ENCODE measurements at places on chromosomes 13 and 19.
A peak's percentile ranks its signal among the peaks of the same experiment; 100 is the strongest.

DNA sequence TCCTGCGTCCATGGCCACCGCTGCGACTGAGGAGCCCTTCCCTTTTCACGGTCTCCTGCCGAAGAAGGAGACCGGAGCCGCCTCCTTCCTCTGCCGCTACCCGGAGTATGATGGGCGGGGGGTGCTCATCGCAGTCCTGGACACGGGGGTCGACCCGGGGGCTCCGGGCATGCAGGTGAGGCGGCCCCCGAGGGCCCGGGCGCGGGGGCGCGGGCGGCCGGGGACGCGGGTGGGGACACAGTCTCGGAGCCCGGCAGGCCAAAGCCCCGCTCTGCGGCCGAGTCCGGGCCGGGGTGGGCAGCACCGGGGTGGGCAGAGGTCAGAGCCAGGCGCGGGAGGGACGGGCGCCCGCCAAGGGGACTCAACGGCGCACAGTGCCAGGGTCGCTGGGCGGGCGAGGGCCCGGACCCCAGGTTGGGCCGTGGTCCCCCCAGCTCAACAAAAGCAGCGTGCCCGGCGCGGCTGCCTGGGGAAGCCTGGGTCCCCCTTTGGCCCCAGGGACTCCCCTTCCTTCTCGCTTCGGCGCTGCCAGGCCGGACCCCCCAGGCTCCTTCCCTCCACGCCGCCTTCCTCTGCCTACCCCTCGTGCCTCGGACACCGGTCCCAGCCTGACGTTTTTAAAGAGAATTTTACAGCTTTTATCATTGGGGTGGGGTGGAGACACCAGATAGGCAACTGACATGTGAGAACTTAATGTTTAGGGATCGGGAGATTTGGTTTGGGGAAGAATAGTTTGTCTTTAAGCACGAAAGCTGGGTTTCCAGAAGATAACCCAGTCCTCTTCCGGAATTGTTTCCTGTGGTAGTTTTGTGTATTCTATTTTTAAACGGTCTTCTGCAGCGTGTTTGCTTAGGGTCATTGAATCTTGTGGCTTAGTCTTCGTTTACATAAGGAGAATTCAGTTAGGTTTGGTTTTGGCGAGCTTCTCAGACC, 509 bp downstream of the TPP2 start:
- no peak for DNase-seq

DNA sequence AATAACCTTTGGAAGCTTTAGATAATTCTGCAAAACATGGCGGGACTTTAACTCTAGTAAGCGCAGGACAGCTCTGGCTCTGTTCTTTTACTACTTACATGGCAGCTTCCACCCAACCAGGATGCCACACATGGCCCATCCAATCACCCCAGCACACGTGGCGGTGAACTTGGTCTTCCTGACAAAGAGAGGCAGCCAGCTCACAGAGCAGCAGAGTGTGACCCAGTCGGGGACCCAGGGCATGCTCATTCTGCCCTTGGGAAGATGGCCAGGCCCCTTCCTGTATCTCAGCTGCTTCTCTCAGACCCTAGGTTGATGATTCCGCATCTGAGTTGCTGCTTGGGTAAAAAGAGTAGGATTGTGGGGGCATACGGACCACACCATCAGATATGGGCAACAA, 172.1 kb downstream of the USP12 start:
- DNase-seq = no peak

GRCh38 chr13:113536461-113537110, 46.1 kb upstream of the DCUN1D2 start:
- DNase-seq = no peak

DNA sequence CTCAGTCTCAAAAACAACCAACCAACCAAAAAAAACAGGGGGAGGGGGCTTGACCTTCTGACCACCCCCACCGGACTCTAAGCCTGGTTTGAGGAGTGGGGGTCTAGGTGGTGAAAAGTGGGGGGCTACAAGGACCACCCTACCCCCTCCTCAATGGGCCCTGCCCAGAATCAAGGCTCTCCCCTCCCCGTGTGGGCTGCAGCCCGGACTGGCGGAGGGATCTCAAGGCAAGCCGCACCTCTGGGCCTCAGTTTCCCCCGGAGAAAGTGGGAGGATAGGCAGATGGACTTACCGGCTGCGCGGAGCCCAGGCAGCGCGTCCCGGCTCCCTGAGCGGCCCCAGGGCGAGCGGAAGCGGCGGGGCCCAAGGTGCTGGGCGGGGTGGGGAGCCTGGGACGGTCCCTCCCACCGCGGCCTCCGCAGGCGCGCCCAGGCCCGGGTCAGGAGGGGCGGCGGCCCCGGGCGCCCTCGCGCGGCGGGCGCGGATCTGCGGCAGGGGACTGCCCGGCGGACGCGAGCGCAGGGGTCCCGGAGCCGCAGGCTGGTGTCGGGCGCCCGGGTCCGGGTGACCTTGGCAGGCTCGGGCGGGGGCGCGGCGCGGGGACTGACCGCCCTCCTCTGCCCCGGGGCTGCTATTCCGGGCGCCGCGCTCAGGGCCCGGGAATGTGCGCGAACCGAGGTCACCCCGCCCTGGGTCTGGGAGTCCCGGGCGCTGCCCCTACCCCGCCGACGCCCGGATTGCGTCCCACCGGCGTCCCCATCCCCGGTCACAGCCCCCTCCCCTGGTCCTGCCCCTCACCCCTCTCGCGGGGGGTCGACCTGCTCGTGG, at the start of gene ADAMTSL5:
Gene ADAMTSL5 (minus strand): TSS at position 349 of the 828 bp plus-strand sequence. CDS start 2,076 bp downstream, outside the sequence.
- DNase-seq = no peak

DNA sequence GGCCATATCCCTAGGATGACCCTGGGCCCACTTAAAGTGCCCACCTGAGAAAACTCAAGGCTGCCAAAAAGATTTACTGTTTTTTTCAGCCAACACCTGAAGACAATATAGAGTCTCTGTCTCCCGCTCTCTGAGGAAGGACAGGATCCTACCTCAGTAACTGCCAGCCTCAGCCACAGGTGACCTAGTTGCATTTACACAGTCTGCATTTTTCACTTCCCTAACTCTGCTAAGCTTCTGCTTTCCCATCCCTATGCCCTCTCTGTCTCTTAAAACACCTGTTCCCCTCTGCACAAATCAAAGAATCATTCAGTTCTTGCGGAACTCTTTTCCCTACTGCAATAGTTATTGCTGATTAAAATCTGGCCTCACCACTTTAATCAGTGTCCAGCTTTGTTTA, 609.5 kb downstream of the UQCRFS1 start:
- no peak for DNase-seq

DNA sequence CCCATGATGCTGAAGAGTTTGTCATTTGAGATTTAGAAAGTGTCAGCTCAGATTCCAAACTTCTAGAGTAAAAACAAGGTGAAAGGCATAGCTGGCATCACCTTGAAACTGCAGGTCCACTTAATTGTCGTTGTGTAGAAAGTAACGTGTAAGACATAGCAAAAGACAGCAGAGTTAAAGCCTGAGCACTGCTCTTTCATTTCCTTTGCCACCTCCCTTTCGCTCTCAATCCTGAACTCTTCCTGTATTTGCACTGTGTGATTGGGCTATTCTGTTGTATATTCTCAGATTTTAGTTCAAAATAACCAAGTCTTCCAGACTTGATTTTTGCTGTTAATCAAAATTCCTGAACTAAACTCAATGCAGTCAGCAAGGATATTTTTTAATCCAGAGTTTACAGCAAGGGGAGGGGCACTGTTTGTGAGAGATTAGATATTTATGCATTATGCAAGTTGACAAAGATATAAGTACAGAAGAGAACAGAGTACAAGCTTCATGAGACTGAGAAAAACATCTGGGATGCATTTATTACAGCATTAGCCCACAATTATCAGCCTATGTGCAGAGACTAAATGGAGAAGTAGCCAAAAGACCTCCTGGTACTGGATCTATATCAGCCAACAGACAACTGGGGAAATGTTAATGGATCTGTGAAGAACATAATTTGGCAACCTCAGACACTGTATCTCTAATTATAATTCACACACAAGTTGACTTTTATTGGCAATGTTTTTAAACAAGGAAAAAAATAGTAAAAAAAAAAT, 328.6 kb downstream of the SUCLA2 start:
- peak; percentile 54 for DNase-seq

DNA sequence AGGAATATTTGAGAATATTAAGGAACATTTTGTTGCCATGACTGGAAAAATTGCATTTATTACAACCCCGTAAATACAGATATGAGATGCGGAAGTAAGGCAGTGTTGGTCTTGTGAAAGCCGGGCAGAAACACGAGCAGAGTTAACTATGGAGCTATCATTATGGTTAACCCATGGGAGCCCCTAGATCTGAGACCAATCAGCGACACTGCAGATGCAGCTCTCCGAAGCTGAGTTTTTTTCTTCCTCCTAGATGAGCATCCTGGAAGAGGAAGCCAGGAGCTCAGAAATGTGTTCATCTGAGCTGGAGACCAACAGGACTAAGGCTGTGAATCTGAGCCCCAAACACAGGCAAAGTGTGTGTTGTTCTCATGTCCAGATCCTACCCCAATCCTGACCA, 123.0 kb upstream of the KL start:
- DNase-seq = no peak

DNA sequence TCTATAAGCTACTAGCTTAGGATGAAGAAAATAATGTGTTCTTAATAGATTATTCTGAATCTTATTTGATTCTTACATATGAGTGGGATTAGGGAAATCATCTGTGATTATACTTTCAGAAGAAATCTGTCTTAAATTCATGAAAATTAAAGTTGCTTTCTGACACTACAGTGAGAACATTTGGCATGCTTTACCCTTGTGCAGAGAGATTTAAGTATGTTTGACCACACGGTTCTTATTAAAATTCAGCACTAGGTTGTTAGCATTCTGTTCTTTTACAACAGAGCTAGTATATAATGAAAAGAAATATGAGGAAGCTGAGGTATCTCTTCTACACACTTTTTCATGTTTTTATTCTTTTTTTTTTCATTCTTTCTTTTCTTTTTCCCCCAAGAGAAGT, 2723.9 kb downstream of the PCDH9 start:
- no peak for DNase-seq

GRCh38 chr13:77729502-77730221, 32.2 kb downstream of the SLAIN1 start:
- no peak for DNase-seq

- no peak for DNase-seq
These were observed 207.9 kb downstream of the TM9SF2 start for GRCh38 chr13:99709134-99709533.

- no peak for DNase-seq
These were observed 110.1 kb upstream of the RXFP2 start for GRCh38 chr13:31629085-31629780.

GRCh38 chr19:1942078-1942933, 1.3 kb downstream of the CSNK1G2 start:
- no peak for DNase-seq

DNA sequence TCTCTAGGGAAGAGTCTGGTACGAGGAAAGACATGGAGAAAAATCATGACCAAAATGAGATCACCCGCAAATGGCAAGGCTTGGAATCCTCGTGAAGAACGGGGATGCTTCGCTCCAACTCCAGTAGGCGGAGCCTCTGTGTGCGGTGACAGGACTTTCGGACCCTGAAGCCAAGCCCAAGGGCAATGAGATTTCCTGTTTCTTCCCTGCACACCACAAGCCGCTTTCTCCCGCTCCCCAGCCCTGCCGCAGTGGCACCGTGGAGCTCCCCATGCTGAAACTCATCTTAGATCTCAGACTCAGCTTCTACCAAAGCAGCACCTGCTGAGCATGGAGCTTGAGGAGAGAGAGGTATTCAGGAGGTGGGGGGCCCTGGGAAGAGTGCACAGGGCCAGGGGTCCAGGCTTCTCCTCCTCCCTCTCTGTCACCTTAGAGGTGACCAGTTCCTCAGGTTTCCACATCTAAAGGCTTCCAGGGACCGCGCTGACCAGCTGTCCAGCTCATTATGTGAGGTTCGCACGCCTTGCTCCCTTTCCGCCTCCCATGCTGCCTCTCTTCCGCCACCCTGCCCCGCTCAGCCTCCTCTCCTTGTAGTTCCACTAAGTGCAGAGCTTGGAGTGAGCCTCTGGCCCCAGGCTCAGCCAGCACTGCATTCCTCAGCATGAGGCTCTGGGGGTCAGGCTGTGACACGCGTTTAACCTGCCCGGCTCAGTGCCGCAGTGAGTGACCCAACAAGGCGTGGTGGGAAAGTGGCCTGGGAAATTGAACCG, 153.8 kb upstream of the SOX1 start:
- DNase-seq = no peak

- no peak for DNase-seq
These were observed 26.3 kb downstream of the IZUMO4 start for GRCh38 chr19:2122982-2123381.

- DNase-seq = peak; percentile 78
These were observed 24.6 kb downstream of the NOSIP start for GRCh38 chr19:49555600-49556411.

GRCh38 chr13:113009743-113010509, 40.9 kb downstream of the MCF2L start:
- DNase-seq = no peak

DNA sequence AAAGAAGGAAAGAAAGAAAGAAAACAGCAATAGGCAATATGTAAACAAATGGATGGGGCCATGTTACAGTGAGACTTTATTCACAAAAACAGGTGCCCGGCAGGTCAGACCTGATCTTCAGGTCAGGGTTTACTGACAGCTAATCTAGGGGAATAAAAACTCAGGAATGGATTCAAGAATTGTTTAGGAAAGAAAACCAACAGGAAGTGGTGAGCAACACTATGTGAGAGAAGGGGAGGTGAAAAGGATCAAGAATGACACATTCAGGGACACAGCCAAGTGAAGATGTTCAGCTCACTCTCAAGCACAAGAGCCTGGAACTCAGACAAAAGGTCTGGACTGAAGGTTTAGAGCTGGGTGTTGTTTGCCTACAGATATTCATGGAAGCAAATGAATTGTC, 244.5 kb downstream of the EFNB2 start:
- no peak for DNase-seq

DNA sequence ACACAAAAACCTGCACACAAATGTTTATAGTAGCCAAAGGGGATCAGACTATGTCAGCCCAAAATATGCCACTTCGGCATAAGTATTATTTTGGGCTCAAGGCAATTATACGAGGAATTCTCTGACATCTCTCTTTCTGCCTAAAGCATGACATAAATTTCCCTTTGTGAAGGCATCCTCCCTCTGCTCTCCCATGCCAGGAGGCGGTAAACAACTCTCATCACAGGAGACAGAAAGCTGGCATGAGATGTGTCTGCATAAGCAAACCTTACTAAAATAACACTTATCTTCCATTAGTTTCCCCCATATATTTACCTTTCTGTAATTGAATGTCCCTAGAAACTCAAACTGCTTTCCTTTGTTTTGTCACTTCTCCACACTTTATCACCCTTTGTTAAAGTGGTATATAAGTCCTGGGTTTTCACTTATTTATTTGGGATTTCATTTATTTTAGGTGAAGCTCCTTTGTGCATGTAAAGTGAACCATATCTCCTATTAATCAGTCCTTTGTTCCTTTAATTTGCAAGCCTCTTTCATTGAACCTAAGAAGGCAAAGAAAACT, 68.3 kb downstream of the LACC1 start:
- DNase-seq = no peak

GRCh38 chr19:10882108-10882457, 10.7 kb downstream of the CARM1 start:
- no peak for DNase-seq

Data from spinal cord (tissue), 10 donors.